ENCODE measurements at places on chromosomes 16 and 17. TPM values are rescaled to one million over a fixed set of nuclear protein-coding genes. Genes with fewer than 3 reads are reported as not detected.

- no peak for DNase-seq
Measured at GRCh38 chr17:43385046-43385831, 13.6 kb upstream of the ARL4D start.

- DNase-seq = no peak
Measured at GRCh38 chr16:12079412-12079965, 103.0 kb downstream of the SNX29 start.

GRCh38 chr17:27667656-27668487 is 36.9 kb downstream of the LGALS9 start:
- DNase-seq = no peak

KRTAP3-2 gene
- not detected for total RNA-seq

DNA sequence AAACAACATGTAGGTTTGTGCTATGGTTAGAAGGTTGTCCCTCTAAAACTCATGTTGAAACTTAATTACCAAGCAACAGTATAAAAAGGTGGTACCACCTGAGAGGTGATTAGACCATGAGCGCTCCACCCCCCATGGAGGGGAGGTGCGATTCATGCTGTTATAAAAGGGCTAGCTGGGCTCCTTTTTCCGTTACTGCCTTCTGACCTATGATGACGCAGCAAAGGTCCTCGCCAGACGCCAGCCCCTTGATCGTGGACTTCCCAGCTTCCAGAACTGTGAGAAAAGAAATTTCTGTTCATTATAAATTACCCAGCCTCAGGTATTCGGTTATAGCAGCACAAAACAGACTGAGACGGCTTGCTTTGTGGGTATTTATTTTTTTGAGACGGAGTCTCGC is 167.8 kb downstream of the SNX29 start:
- no peak for DNase-seq

DNA sequence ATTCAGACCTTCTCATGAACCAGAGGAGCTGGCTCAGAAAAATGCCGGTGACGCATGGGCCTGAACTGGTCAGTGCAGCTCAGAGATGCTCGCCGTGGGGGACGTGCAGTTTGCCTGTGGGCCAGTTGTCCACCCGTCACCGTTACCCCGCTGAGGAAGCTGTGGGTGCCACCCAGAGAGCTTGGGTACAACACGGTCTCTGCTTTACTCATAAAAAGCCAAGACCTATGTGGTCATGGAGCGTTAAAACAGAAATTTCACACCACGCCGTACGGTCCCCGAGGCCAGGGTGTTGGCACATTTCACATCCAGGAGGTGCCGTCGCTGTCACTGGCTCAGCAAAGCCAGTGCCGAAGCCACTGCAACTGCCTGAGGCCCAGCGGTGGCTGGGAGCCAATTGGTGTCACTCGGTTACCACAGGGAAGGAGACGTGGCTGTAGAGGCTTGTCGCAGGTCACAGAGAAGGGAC is 120.9 kb downstream of the METRNL start:
- no peak for DNase-seq

DNA sequence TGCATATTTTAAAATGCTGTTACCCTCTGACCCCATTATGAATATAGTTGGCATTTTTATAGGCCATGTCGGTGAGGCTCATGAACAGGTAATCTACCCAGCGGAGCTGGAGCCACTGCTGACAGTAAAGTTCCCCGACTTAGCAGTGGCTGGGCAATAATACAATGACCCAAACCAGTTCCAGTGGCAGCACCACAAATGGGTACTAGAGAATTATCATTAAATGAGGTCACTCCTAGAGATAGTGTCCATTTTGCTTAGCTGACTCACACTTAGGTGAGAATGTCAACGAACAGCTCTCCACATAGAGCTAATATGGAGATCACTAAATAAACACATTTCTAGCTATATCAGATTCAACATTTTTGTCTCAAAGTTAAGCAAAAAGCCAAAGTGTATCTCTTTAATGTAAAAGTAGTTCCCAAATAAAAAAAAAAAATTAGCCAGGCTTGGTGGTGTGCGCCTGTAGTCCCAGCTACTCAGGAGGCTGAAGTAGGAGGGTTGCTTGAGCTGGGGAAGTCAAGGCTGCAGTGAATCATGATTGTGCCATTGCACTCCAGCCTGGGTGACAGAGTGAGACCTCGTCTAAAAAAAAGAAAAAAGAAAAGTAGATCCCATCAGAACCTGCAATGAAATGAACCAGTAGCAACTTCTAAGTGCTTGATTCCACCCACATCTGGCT is 7.4 kb downstream of the MYO1D start:
- no peak for DNase-seq
